Right forelimb (tissue), 1 donor: ENCODE measurements at places on chromosomes 11 and 22.

DNA sequence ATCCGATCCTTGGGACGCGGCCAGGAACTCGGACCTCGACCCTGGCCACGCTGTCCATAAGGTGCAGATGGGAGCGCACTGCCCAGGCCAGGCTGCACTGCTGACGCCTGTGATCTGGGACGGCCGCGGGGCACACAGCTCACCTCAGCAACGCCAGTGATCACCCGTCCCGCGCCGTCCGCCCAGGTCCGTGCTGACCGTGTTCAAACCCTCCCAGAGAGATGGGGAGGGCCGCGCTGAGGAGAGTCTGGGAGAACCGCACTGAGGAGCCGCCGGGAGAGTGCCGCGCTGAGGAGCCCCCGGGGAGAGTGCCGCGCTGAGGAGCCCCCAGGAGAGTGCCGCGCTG, 636 bp downstream of the KCNQ1OT1 start:
- peak; percentile 50 for DNase-seq

DNA sequence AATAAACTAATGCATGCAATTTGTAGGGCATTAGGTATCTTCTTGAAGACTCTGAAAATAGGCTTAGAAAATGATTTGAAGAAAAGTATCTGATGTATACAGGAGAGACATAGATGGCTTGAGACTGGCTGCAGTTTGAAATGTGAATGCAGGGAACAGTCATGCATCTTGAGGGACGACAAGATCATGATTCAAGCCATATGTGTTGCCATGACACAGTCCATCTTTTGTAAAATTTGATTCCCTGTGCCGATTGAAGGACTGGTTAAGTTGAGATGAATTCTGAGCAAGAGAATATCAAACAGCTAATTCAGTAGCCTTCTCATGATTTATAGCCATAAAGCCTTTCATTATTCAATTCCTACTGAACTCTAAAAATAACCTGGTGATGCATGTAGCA, 231.6 kb downstream of the CASP12 start:
- no peak for DNase-seq

- no peak for DNase-seq
Measured at GRCh38 chr11:134642206-134642605, 230.2 kb upstream of the B3GAT1 start.

GRCh38 chr11:57071829-57072228, 83.1 kb downstream of the OR5AK2 start:
- DNase-seq, result no peak

GRCh38 chr11:22666688-22667439, 453 bp downstream of the GAS2 start:
- DNase-seq, result no peak

DNA sequence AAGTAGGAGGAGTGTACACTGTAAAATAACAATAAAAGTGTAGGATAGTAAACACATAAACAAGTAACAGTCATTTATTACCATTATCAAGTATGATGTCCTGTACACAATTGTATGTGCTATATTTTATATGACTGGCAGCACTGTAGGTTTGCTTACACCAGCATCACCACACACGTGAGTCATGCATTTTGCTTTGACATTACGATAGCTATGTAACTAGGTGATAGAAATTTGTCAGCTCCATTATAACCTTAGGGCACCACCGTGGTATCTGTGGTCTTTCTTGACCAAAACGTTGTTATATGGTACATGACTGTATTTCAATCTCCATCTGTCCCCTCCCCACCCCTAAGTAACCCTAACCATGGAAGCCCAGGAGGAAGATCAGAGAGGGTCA, 1.1 kb downstream of the DNAL4 start:
- DNase-seq, result no peak

- no peak for DNase-seq
Measured at GRCh38 chr11:68460741-68461574, at the start of gene PPP6R3. PPP6R3 (plus strand) TSS chr11:68460752; CDS start chr11:68537665, 76,913 bp downstream.

GRCh38 chr11:120752668-120753067, 241.1 kb downstream of the GRIK4 start:
- DNase-seq, result no peak

DNA sequence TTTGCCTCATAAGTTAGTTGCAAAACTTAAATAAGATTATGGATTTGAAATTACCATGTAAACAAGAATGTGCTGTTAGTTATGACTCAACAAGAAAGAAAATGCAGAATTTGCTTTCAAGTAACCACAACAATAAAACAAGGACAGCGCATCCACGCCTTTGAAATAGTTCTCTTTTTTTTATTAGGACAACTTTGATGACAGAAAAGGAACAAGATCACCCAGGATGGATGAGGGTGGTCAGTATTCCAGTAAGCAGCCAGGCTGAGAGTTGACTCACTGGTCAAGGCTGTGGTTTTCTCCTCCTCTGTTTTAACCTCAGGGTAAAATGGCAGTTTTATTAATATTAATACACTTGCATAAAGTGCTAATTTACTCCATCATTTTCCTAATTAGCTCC, 544.4 kb downstream of the OPCML start:
- DNase-seq, result no peak

- no peak for DNase-seq
Measured at GRCh38 chr11:10608584-10608983, 40.1 kb upstream of the LYVE1 start.

DNA sequence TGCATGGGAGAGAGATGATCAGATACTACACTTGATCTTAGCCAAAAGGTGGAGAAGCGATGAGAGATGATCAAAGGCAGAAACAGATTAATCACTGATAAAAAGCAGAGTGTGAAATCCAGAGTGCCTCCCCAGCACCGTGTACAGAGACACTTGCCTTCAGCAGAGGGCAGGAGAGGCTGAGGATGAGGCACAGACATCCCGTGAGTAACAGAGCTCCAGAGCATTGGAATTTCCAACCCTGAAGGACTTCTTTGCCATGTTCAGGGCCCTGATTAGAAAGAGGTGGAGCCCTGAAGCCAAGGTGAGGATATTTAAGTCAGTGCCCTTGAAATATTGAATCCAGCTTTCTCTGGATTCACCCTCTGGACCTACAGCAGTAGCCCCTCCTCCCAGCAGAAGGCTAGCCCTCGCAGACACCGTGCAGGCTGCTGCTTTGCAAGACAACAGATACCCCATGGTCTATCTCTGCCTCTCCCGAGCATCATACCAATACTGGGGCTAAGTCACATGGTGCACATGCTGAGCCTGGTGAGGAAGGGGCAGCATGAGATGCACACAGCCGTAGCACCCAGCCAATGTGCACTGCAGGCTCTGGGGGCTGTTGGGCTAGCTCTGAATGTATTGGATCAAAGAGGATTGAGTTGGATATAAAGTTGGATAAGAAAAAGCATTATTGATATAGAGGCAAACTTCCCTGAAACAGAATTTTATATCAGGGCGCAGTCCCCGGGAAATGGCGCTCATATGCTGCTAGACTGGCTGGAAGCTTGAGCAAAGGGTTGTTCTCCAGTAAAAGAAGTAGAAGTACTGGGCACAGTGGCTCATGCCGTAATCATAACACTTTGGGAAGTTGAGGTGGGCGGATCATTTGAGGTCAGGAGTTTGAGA, 200.3 kb upstream of the B3GAT1 start:
- DNase-seq, result no peak

GRCh38 chr11:2369896-2370295, 7.2 kb upstream of the CD81 start:
- no peak for DNase-seq

DNA sequence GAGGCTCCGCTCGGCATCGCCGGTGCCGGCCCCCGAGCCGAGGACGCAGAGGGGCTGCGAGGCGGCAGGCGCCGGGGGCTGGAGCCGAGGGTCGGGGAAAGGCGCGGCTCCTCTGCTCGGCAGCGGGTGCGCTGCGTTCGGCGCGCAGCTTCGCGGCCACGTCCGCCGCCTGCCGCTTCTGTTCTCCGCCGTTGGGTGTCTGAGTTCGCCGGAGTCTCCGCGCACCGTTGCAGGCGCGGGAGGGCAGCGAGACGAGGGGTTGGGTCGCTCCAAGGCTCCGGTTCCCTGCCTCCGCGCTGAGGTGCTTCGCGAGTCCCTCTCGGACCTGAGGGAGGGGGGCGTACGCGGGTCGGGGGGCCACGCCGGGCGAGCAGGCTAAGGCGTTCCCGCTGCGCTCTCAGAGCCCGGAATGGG, 347 bp downstream of the MN1 start:
- peak; percentile 70 for DNase-seq

DNA sequence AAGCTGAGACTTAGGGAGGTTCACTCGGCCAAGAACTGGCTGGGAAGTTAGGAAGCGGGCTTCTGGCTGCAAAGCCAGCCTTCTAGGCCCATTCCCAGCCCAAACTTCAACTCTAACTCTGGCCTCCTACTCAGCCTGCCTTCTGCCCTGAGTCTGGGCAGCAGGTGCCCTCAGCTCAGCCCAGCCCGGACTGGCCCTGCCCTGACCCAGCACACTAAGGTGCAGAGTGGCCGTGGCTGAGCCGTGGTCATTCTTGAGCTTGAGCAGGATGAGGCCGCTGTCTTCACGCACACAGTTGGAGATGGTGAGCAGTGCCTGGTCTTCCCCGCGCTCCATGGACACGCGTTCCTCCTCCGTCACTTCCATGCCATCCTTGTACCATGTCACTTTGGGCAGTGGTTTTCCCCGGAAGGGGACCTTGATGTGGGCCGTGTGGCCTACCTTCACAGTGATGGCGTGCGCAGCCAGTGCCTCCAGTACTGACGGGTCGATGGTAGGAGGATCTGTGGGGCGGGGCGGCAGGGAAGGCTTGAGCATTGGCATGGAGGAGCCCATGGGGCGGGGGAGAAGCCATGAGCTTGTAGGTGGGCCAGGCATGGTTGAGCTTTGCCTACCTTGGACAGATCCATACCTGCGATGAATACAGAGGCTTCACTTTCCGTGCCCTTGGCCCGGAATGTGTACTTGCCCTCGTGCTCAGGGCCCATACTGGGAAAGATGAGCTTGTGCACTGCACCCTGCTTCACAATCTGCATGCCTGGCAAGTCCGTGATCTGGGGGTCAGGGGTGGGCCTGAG, 12.1 kb downstream of the IGSF22 start:
- no peak for DNase-seq

DNA sequence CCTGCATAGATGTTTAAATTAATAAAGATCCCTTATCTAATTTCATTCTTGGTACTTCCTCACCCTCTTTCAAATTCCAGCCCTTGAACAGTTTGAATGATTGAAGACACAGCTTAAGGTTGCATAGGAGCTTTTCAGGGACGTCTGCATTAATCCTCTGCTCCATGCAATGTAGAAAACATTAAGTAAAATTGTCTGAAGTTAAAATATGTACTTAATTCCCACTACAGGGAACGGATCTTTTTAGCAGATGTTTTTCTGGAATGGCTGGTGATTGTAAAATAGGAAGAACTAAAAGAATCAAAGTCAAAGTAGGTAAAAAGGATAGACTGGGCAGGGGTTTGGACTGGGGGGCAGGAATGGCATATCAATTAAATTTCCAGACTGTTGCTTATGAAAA, 58.9 kb downstream of the ABTB2 start:
- DNase-seq, result no peak

- no peak for DNase-seq
Measured at GRCh38 chr11:106879029-106879428, 139.2 kb downstream of the GUCY1A2 start.

GRCh38 chr22:44274918-44275630, 37.7 kb downstream of the SHISAL1 start:
- peak; percentile 9 for DNase-seq

- DNase-seq, result no peak
Measured at GRCh38 chr11:121649798-121650197, 197.0 kb upstream of the SORL1-AS1 start.

DNA sequence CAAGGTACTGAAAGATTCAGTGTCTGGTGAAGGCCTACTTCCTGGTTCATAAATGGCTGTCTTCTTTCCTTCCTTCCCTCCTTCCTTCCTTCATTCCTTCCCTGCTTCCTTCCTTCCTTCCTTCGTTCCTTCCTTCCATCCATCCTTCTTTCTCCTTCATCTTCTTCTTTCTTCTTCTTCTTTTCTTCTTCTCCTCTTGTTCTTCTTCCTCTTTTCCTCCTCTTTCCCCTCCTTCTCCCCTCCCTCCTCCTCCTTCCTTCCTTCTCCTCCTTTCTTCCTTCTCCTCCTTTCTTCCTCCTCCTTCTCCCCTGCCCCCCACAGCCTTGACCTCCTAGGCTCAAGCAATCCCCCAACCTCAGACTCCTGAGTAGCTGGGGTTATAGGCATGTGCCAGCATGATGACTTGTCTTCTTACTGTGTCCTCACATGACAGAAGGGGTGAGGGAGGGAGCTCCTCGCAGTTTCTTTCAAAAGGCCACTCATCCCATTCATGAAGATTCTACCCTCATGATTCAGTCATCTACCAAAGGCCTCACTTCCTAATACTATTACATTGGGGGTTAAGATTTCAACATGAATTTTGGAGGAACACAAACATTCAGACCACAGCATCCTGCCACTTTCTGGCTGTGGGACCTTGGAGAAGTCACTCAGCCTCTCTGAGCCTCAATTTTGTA, 22.6 kb upstream of the CCDC134 start:
- DNase-seq, result no peak

DNA sequence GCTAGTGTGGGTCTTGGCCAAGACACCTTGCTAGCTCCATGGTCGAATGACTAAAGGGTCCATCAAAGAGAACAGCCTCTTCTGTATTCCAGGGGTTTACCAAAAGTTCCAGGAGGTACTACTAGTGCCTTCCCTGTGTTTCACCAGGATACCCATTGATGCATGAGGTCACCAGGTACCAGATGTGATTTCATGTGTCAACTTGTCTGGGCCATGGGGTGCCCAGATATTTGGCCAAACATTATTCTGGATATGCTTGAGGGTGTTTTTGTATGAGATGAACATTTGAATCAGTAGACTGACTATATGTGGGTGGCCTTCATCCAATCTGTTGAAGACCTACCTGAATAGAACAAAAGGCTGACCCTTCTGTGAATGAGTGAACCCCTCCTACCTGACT, 92.8 kb downstream of the GALNT18 start:
- no peak for DNase-seq

DNA sequence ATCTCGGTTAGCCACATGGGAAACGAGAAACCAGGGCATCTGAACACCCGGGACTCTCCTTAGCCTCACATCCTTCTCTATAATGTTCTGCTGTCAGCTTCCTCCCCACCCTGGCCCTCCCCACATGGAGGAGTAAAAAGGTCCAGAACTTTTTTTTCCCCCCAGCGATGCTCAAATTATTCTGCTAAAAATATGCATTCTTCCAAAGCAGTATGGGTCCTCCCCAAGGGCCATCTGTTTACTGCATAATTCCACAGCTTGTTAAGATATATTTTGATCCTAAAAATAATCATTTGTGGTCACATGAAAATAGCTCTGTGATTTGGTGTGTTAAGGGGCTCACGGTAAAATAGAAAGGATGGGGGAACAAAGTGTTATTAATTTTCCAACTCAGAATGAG, 281.5 kb upstream of the NARS2 start:
- DNase-seq, result no peak
